ENCODE measurements at places on chromosomes 2 and 18.
A peak's percentile ranks its signal among the peaks of the same experiment; 100 is the strongest.

- DNase-seq, result no peak
These were observed 165.6 kb downstream of the KLHL29 start for GRCh38 chr2:23550553-23550952.

- DNase-seq, result no peak
These were observed 37.9 kb downstream of the MTERF4 start for GRCh38 chr2:241064008-241064801.

GRCh38 chr18:73785300-73785699 lies 362.3 kb downstream of the FBXO15 start:
- no peak for DNase-seq

- DNase-seq, result no peak
These were observed 66.8 kb upstream of the NCK2 start for GRCh38 chr2:105677901-105678300.

- DNase-seq, result no peak
These were observed 130.1 kb upstream of the EFEMP1 start for GRCh38 chr2:56053679-56054078.

GRCh38 chr2:237701859-237702390 lies 74.5 kb downstream of the LRRFIP1 start:
- DNase-seq, result no peak

GRCh38 chr2:33444967-33445366 lies 31.5 kb upstream of the RASGRP3 start:
- DNase-seq, result no peak

DNA sequence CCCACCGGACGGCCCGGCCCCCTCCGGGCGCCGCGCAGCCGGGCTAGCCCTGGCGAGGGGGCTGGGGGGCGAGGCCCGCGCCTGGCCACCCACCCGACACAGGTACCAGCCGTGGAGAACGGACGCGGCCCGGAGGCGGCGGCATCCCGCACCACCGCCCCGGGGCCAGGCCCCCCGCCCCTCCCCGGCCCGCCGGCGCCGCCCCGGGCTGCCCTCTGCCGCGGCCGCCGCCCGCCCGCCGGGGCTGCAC lies 405 bp downstream of the SOS1 start:
- DNase-seq, result no peak

GRCh38 chr2:88545118-88545517 lies 82.1 kb downstream of the EIF2AK3 start:
- DNase-seq, result peak; percentile 41

- DNase-seq, result no peak
These were observed 280.4 kb downstream of the ALPK2 start for GRCh38 chr18:58348517-58348916.

GRCh38 chr2:20291106-20291564 lies 59.5 kb downstream of the PUM2 start:
- peak; percentile 46 for DNase-seq

GRCh38 chr2:7497178-7497577 lies 580.0 kb downstream of the RNF144A start:
- DNase-seq, result no peak

- no peak for DNase-seq
These were observed 108.9 kb upstream of the NABP1 start for GRCh38 chr2:191569025-191569424.

- DNase-seq, result no peak
These were observed 87.5 kb downstream of the MSH2 start for GRCh38 chr2:47490406-47490805.

DNA sequence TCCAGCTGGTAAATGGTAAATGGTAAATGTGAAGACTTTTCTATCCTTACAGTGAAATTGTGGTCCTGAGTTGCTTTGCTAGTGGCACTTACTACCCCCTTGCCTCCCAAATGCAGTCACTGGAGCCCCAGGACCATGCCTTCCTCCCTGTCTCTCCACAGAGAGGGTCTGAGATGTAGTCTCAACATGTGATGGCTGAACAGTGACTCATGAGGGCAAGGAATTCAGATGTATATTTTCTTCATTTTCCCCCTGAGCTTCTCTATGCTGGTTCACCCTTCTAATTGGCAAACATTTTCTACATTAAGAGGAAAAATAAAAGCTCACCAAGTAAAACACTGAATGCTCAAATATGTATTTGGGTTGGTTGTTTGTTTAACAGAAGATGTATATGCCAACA lies 232.0 kb downstream of the SH3BP4 start:
- DNase-seq, result no peak

DNA sequence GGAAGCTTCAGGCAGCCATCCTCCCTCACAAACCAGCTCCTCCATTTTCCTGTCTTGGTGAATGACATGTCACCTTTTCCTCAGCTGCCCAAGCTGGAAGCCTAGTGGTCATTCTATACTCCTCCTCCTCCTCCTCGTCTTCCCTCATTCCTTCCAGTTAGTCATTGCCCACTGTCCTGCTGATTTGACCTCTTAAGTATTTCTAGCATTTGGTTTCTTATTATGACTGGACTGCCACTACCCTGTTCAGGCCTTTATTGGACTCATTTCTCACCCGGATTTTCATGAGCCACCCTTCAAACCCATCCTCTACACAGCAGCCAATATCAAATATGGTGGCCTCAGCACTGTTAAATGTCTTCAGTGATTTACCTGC lies 21.9 kb upstream of the MGAT5 start:
- no peak for DNase-seq

DNA sequence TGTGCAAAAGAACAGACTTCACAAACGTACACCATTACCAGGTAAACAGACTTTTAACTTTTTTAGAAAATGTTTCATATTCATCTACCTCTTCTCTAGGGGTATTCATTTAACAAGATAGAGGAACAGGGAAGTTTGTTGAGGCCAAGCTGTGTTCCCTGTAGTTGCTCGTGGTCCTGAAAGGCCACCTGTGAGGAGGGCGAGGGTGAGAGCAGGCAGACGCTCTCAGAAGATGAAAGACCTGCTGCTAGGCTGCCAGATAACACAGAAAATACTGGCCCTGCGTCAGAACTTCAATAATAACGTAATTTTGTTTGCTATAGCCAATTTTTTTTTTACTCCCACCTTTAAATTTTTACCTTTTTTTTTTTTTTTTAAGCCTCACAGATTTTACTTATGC lies 42.0 kb downstream of the SOCS6 start:
- DNase-seq, result no peak

DNA sequence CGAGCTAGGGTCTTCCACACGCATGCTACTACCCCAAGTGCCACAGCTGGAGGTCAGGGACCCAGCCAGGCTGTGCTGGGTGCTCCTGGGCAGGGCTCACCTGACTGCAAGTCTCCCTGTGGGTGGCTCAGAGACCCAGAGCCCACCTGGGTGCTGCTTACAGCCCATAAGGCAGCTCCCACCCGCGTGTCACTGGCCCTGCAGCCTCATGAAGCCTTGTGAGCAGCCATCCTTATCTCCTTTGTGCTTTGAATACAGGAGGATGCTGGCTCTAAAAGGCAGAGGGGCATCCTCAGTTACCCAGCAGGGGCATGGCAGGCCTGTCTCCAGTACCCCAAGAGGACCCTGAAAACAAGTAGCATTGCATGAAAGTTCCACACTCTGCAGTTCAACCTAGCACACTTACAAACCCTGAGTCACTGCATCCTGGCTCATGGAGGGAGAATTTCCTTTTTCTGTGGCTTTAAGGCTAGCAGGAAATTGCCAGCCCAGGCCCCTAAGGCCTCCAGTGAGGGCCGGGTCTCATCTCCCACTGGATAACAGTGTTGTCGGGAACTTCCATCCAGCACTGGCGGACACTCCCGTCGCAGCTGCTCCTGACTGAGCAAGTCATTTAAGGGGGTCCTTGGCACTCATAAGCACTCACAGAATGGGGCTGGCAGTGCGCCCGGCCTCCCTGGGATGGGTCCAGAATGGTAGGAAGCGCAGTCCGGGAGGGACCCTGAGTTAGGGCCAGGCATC lies 137.1 kb downstream of the RPIA start:
- peak; percentile 93 for DNase-seq

GRCh38 chr2:118697781-118698180 lies 149.7 kb downstream of the EN1 start:
- no peak for DNase-seq

GRCh38 chr2:119820275-119820674 lies 60.6 kb downstream of the PTPN4 start:
- no peak for DNase-seq

- no peak for DNase-seq
These were observed 359.2 kb upstream of the ID2 start for GRCh38 chr2:8322634-8323033.

DNA sequence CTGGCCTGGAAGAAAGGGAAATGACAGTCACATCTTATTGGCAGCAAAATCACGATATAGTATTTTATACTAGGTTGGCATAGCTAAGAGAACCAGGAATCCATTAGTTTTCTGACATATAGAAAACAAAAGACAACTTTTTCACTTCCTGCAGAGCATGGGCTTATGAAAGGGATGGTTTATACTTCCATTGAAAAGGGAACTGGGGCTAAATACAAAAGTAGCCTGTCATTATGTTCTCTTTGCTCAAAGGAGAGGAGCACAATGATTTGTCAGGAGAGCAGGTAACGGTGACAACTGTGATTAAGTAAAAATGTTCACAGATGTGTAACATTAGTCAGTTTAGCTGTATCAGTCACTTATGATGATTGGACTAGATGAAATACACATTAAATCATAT lies 46.4 kb downstream of the SLC25A12 start:
- DNase-seq, result no peak

- DNase-seq, result no peak
These were observed 59.0 kb downstream of the CCDC68 start for GRCh38 chr18:54900290-54900689.

DNA sequence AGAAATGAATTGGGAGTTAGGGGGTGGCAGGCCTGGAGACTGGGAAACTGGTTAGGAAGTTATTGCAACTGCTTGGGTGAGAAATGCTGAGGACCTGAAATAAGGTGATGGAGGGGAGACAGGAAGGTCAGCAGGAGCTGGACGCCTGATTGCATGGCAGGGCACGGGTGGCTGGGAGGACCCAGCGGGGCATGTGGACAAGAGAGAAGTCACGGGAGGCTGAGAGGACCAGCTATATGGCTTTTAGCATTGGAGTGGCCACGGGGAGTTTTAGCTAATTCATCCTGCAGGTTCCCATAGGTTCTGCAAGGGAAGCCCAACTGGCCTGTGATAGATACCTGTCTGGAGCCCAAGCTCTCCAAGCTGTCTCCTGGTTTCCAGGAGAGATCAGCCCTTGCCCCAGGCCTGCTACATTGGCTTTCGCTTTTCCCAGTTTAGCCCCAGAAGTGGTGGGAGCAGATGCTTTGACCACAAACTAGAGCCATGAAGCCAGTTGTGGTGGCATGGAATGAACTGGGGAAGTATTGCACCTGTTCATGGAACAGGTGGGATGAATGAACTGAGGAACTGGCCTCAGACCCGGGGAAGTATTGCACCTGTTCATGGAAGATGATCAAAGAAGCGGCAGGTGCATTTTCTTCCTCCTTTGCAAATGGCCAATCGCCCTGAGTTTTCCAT lies 93.6 kb upstream of the TAF1B start:
- DNase-seq, result no peak

DNA sequence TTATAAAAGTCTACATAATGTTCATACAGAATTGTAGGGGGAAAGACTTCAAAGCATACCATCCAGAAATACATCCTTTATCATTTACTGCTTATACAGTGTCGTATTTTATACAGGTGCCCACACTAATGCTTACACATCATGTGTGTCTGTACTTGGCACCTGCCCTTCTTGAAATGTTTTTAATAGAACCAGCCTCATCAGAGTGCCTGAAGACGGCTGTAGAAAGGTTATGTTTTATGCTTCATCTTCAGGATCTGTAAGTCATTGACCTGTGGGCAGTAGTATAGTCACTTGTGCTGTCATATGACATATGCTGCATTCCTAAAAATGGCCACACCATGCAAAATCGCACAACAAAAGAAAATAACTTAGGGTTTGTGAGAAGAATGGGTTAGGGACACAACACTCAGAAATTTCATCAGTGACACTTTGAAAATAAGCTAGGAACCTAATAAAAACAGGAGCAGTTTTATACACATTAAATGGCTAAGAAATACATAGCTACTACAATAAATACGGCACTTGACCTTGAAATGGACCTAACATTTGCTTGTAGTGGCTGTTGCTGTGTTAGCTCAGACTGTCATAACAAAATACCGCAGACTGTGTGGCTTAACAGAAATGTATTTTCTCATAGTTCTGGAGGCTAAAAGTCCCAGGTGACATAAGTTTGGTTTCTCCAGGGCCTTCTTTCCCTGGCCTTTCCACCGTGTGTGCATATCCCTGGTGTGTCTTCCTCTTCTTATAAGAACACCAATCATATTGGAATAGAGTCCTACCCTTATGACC lies 112.6 kb downstream of the CERS6 start:
- no peak for DNase-seq

- no peak for DNase-seq
These were observed 4.3 kb upstream of the INO80C start for GRCh38 chr18:35502052-35502451.

DNA sequence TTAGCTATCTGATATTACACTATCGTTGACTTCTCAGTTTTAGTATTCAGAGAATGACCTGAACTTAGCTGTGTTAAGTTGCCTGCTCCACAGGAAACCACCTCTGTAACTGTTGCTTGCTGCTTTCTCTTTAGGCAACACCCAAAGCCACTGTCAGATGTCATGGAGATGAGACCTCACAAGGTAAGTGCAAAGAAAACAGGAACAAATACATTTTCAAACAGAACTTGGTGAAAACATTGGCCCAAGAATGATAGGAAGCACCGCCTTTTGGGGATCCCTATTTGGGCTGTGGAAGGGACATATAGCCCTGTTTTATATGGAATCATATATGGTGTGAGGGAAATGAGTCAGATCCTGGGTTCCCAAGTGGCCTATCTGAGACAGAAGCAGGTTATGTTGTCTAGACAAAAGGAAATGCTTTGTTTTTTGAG lies 143.4 kb downstream of the UBE2E3 start:
- peak; percentile 4 for DNase-seq

DNA sequence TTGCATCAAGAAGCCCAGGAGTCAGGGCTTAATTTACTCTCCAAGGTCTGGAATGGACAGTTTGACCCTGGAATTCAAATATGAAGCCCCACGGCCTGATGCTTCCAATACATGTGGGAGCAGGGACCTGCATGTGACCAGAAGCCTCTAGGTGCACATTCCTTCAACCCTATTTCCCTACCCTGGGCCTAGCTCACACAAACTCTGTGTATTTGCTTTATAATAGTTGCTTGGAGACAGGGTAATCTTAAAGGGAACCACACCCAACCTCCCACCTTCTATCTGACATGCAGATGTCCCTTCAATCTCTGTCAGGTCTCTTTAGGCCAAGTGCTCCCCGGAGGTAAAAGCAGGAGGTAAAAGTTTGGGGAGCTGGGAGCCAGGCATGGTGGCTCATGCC lies 55.4 kb upstream of the PPP1CB start:
- no peak for DNase-seq

GRCh38 chr2:200471928-200472645 lies 37.8 kb downstream of the KCTD18 start:
- no peak for DNase-seq

- DNase-seq, result no peak
These were observed 213.2 kb downstream of the KCNJ3 start for GRCh38 chr2:154911729-154912128.

- DNase-seq, result no peak
These were observed 37.9 kb downstream of the SEMA4F start for GRCh38 chr2:74691929-74692328.

DNA sequence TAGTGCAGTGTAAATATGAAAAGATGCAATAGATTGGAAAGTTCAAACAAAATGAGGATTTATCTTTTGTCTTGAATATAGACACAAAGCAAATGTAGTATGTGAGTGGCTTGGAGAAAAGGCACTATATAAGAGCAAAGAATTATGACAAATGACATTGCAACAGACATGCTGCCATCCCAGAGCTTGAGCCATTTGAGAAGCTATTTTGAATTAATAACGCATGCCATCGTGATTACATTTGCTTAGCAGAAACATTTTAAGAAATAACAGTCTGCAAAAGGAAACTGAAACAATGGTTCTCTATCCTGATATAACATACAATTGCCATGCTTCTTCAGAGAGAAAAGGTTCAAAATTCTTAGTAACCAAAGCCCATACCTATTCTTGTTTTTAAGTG lies 677.1 kb downstream of the ZEB2 start:
- DNase-seq, result no peak

All from OCI-LY7 (cell line).